Aorta (tissue), 5 donors: ENCODE measurements at places on chromosomes 7 and 10. TPM values are rescaled to one million over a fixed set of nuclear protein-coding genes. Genes with fewer than 3 reads are reported as not detected.
A peak's percentile ranks its signal among the peaks of the same experiment; 100 is the strongest.

HECW1 gene
- total RNA-seq, result not detected

GRCh38 chr7:23333671-23334246 is 34.6 kb downstream of the MALSU1 start:
- H3K4me1 ChIP-seq, result no peaks in the 10 kb centered on the region
- H3K4me3 ChIP-seq, result no peak overlapping the region
- DNase-seq, result no peak
- H3K27me3 ChIP-seq, result no peaks in the 10 kb centered on the region
- no peak overlapping the region for H3K27ac ChIP-seq

GRCh38 chr7:108266491-108266890 is 136.3 kb upstream of the LAMB4 start:
- H3K4me1 ChIP-seq, result no peaks in the 10 kb centered on the region
- DNase-seq, result no peak
- no peak overlapping the region for H3K4me3 ChIP-seq
- H3K36me3 ChIP-seq, result no peaks in the 10 kb centered on the region

TMEM72 gene
- not detected for total RNA-seq

GRCh38 chr10:14259696-14260566 is 70.8 kb downstream of the FRMD4A start:
- H3K4me1 ChIP-seq, result no peaks in the 10 kb centered on the region
- no peak overlapping the region for H3K4me3 ChIP-seq
- H3K36me3 ChIP-seq, result no peaks in the 10 kb centered on the region

DNA sequence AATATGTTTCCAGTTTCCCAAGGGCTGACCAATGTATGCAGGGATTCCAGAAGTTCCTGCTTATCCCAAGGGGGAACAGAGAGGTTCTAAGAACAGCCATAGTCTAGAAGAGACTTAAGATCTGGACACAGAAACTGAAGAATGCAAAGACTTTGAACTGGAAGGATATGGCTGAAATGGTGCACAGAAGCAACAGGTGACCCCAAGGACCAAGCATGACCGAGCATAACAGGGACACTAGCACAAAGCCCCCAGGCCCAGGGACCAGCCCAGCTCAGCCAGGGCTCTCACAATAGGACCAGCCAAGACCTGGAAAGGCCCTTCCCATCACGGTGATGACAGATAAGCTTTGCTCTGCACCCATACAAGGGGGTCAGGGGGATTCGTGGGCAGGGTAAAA is 213.0 kb upstream of the KMT2E start:
- no peaks in the 10 kb centered on the region for H3K36me3 ChIP-seq
- no peak overlapping the region for H3K27ac ChIP-seq
- no peaks in the 10 kb centered on the region for H3K4me1 ChIP-seq
- H3K27me3 ChIP-seq, result no peaks in the 10 kb centered on the region

GRCh38 chr10:111303887-111304286 is 227.1 kb downstream of the ADRA2A start:
- no peaks in the 10 kb centered on the region for H3K4me1 ChIP-seq
- H3K36me3 ChIP-seq, result no peaks in the 10 kb centered on the region

GRCh38 chr10:88835910-88836221 is 15.8 kb downstream of the ANKRD22 start:
- no peak overlapping the region for H3K4me3 ChIP-seq
- no peak for DNase-seq
- H3K27ac ChIP-seq, result no peak overlapping the region
- no peaks in the 10 kb centered on the region for H3K4me1 ChIP-seq

TMEM176B gene
- 34.3 TPM for total RNA-seq

ZNF511 gene
- total RNA-seq, result 28.5 TPM

ZKSCAN5 gene
- total RNA-seq, result 7.8 TPM

FAM237B gene
- not detected for total RNA-seq

DNA sequence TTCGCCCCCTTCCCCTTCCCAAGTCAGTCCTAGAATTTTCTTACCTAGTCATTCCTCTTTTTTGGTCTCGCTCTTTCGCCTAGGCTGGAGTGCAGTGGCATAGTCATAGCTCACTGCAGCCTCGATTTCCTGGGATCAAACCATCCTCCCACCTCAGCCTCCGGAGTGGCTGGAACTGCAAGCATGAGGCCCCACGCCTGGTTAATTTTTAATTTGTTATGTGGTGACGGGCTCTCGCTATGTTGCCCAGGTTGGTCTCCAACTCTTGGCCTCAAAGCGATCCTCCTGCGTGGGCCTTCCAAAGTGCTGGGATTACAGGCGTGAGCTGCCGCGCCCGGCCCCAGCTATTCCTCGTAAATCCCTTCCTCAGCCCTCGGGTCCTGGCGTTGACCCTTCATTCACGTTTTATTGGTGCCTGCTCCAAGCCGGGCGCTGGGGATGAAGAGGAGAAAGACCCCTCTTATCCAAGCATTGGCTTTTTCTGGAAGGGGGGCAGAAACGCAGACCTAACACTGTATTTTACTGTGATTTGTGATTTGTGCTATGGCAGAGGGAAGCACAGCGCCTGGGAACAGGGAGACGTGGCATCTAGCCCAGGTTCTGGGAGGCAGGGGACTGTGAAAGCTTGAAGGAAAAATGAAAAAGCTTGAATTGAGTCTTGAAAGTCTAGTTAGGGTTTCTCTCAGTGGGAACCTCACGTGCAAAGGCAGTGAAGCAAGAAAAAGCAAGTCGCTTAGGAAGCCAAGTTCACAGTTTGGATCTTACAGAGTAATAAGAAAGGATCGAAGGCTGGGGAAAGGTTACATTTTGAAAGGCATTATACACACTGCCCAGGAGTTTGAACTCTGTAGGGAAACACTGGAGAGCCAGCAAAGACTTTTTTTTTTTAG is 516 bp downstream of the ZNHIT1 start:
- peak overlapping the region; percentile 83 for H3K4me3 ChIP-seq
- no peak overlapping the region for H3K27ac ChIP-seq
- H3K36me3 ChIP-seq, result no peaks in the 10 kb centered on the region
- DNase-seq, result no peak

- no peak overlapping the region for H3K27ac ChIP-seq
- no peaks in the 10 kb centered on the region for H3K27me3 ChIP-seq
- no peaks in the 10 kb centered on the region for H3K4me1 ChIP-seq
- no peak overlapping the region for H3K4me3 ChIP-seq
- DNase-seq, result no peak
These were observed 776.1 kb downstream of the MAGI2 start for GRCh38 chr7:78677391-78677790.

NUDT13 gene
- 1.7 TPM for total RNA-seq

GRCh38 chr10:7872041-7872442 is 53.7 kb downstream of the TAF3 start:
- H3K4me1 ChIP-seq, result no peaks in the 10 kb centered on the region
- H3K27ac ChIP-seq, result no peak overlapping the region
- no peak for DNase-seq
- no peak overlapping the region for H3K4me3 ChIP-seq
- H3K27me3 ChIP-seq, result no peaks in the 10 kb centered on the region
- no peaks in the 10 kb centered on the region for H3K36me3 ChIP-seq

- no peak for DNase-seq
- no peaks in the 10 kb centered on the region for H3K27me3 ChIP-seq
- peaks cover 2% of the 10 kb centered on the region for H3K4me1 ChIP-seq
- no peak overlapping the region for H3K27ac ChIP-seq
These were observed 472.2 kb upstream of the ZMIZ1 start for GRCh38 chr10:78596556-78596955.

GRCh38 chr7:101159696-101160674 is 5.4 kb downstream of the VGF start:
- no peak for DNase-seq
- no peak overlapping the region for H3K27ac ChIP-seq
- peaks cover 2% of the 10 kb centered on the region for H3K36me3 ChIP-seq
- no peaks in the 10 kb centered on the region for H3K4me1 ChIP-seq
- H3K4me3 ChIP-seq, result no peak overlapping the region
